ENCODE measurements at places on chromosomes 6 and 20.

DNA sequence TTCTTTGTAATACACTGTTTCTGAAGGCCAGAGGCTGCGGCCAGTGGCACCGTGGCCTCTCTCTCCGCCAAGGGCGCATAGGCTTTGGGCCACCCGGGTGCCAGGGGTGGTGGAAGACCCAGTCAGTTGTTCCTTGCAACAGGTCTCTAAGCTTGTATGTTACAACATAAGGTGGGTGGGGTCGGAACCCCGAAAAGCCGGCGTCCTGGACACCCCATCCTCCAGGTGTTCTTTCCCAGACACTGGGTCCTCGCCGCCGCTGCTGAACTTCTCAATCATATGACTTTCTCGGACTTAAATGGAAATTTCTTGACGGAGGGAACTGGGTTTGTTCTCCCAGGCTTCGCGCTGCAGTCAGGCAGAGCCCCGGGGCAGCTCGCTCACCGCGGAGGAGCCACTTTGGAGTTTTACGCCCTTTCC, 983 bp upstream of the KCNQ5 start:
- no peak for ATAC-seq

DNA sequence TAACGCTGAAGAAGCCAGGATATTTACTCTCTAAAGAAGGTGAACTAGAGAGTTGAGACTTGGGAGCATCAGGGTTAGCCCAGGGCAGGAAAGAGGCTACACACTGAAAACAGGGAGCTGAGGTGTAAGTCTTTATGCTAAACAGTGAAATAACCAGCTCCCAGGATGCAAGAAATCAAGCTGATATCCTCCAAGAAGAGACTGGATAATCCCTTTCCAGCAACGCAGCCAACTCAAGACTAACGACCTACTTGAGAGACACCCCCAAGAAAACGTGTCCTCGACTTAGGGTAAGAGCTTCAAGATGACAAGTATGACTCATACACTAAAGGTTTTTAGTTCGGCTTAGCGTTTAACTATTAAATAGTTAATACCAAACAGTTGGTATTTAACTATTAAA, 202.2 kb downstream of the TASP1 start:
- ATAC-seq: no peak

GRCh38 chr6:11917951-11918738, 94.0 kb upstream of the HIVEP1 start:
- ATAC-seq: no peak

GRCh38 chr6:54100411-54101006, 10.7 kb upstream of the MLIP start:
- ATAC-seq: no peak

GRCh38 chr20:14573676-14574075, 236.3 kb upstream of the FLRT3 start:
- ATAC-seq: no peak

DNA sequence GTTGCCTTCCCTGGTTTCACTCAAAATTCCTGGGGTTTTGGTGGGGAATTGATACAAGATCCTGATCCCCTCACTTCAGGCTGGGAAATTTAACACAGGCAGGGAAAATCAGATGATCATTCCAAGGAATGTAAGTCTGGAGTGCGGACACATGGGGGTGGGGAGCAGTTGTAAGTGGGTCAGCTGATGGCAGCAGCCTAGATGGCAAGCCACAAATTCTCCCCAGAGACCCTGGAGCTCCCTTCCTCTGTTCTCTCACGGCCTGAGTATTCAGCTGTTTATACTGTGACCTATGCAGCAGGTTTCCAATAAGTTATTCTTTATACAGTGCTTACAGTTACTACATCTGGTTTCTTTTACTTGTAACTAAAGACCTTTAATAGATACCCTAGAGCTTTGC, 144.9 kb downstream of the SH3BGRL2 start:
- ATAC-seq: no peak
